ENCODE measurements at places on chromosomes 12 and 14. TPM values are rescaled to one million over a fixed set of nuclear protein-coding genes. Genes with fewer than 3 reads are reported as not detected.

Gene GPR65
- not detected for total RNA-seq

Gene OR4K5
- not detected for total RNA-seq

Gene GNG2
- not detected for total RNA-seq

Gene PROX2
- total RNA-seq, result not detected

Gene GARIN6
- not detected for total RNA-seq

Gene LRP1-AS
- total RNA-seq, result not detected

Gene KLRD1
- total RNA-seq, result not detected

Gene NRL
- total RNA-seq, result not detected

Gene NKX2-1
- not detected for total RNA-seq

Gene VRTN
- total RNA-seq, result 0.03 TPM

Gene RND1
- 0.57 TPM for total RNA-seq

- no peak for DNase-seq
These were observed 7.9 kb upstream of the BBS10 start for GRCh38 chr12:76356071-76356470.

- no peak for DNase-seq
These were observed 23.5 kb upstream of the SMAGP start for GRCh38 chr12:51293696-51294095.

GRCh38 chr12:47408171-47408871, 297.5 kb downstream of the RPAP3 start:
- DNase-seq, result no peak

- DNase-seq, result no peak
These were observed 60.6 kb downstream of the ARL6IP4 start for GRCh38 chr12:123041042-123041531.

DNA sequence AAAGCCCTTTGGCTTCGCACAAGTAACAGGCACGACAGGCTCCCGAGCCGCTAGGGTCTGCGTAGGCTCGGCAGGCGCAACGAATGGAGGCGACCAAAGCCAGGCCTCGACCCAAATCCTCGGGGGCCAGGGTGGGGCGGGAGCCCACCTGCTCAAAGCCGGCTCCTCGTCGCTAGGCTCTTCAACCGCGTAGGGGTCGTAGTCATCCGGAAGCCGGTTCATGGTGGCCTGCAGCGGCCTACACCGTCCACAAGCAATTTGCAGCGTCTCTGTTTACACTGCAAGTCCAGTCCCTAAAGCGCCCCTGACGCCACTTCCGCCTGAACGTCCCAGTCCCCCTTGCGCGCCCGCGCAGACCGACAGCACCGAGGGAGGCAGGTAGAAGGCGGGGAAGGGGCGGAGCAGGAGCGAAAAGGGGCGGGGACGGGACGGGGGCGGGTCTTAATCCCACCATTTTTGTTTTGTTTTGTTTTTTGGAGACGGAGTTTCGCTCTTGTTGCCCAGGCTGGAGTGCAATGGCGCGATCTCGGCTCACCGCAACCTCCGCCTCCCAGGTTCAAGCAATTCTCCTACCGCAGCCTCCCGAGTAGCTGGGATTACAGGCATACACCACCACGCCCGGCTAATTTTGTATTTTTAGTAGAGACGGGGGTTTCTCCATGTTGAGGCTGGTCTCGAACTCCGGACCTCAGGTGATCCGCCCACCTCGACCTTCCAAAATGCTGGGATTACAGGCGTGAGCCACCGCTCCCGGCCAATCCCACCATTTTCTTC, at the start of gene EAPP:
Gene EAPP (minus strand): TSS at position 295 of the 774 bp plus-strand sequence. CDS start 73 bp downstream, at position 222.
- peak; percentile 87 for DNase-seq

- peak; percentile 34 for DNase-seq
These were observed 71.2 kb downstream of the TNFAIP2 start for GRCh38 chr14:103194256-103195045.

DNA sequence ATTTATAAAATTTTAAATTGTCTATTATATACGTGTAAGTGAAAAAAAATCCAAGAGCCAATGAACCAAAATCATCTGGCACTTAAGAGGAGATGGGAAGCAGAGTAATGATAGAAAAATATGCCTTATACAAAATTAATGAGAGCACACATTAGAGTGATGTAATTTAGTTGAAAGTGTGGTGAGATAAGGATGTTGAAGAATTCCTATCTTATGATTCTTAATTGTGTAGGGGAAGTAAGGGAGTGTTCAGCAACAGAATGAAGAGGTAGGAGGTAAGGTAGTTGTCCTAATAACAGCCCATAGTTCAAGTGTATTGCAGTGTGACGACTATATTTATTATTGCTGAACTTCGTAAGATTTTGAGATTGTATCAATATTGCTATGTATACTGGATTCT, 843.4 kb upstream of the FLRT2 start:
- no peak for DNase-seq

DNA sequence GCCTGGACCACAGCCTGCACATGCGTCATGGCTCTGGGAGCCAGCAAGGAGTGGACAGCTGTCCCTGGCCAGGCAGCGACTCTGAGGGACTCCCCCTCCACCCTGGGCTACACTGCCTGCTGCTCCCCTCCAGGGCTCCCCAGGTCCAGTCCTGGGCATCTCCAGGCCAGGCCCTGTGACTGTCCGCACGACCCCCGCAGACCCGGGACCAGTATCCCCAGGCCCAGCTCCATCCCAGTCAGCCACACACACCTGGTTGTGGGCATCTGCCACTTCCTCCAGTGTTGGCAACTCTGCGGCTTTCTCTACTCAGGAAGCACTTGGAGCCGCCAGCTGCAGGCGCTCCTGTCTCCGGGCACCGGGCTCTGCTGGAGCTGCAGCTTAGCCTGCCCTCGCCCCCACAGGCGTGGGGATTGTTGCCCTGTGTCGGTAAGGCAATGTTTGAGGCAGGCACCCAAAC, 2.4 kb downstream of the ULK1 start:
- no peak for DNase-seq

DNA sequence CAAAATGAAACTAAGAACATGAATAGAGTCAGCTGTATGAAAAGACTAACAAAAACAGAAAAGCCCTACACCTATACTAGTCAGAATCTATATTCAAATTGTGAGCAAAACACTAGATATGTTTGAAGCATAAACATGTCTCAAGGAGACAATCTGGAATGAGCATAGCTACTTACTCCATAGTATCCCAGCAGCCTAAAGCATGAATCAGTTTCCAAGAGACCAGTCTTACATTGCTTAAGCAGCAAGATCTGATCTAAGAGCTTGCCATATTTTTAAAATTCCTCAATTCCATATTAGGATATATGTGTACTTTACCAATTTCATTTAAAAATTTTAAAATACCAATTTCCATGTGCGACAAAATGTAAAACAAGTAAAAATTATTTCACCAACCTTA, 7.7 kb downstream of the CAPS2 start:
- no peak for DNase-seq

DNA sequence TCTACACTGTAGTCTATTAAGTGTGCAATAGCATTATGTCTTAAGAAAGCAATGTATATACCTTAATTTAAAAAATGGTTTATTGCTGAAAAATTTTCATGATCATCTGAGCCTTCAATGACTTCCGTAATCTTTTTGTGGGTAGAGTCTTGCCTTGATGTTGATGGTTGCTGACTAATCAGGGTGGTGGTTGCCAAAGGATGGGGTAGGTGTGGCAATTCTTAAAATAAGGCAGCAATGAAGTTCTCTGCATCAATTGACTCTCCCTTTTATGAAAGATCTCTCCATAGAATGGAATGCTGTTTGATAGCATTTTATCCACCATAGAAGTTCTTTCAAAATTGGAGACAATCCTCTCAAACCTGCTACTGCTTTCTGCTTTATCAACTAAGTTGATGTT, 41.1 kb downstream of the BBS10 start:
- no peak for DNase-seq

DNA sequence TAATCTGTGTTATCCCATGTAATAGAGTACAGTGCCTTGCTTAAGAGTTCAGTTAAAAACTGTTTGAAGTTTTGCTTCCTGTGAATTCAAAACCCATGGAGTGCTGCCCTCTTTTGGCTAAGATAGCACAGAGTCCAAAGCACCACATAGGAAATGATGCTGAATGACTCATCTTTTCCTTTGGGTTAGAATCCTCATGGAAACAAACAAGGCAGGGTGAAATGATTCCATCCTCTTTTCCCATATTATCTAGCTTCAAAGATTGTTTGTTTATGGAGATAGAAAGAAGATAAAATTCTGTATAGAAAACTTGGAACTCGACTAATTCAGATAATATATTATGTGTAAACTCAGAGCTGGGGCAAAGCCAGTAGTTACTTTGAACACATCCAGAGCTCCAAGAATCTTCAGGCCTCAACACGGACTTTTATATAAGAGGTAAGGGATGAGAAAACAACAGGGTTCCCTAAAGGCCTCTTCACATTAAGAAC, 87.4 kb downstream of the OTOGL start:
- peak; percentile 88 for DNase-seq

DNA sequence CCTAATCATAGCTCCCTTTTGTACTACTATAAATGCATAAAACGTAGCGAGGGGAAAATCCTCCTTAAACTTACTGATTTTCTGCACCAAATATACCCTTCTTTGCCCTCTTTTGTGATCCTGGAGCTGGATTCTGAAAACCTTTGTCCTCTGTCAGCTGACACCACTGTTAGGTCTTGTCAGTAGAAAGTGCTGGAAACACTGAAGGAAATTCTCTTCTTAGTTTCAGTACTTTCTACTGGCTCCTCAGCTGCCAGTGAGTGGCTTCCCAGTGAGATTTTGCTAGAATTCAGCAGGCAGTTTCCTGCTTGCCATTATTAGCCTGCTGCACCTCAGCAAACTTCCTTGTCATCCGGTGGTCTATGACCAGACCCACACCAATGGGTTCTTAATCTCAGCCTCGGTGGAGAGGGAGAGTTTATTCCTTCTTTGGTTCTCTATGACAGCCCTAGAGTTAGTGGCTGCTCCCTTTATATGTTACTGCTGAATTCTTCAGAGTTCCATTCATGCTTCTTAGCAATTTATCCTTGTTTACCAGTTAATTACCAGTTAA, 476.2 kb downstream of the FSCB start:
- no peak for DNase-seq

DNA sequence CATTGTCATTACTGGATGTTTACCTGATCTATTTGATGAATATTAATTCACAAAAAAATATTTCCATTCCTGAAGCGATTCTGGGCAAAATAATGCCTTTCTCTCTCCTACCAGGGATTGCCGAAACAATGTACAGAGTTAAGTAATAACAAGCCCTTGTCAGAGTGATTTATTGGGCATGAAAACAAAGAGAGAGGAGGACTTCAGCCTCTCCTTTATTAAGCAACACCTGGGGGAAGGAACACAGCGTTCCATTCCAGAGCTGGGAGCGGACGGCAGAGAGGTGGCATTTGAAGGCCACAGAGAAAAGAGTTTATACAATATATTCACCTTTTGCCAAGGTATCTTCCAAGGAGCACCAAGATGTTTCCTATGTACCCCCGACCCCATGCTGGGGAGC, 165.8 kb downstream of the KSR2 start:
- no peak for DNase-seq

DNA sequence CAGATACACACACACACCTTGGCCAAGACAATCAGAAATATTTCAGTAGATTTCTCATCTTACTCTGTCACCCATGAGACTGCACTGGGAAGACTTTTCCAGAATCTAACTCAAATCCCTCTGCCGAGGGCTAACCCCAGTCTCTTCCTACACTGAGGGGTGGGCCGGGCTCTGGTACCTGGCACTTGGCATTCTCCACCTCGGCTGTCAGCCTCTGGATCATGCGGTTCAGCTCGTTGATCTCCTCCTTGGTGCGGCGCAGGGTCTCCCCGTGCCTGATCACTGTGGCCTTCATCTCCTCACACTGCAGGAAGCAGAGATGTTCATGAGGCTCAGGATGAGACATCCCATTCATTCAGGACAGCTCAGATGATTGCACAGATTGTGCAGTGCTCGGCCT, 4.9 kb downstream of the KRT83 start:
- DNase-seq, result no peak

DNA sequence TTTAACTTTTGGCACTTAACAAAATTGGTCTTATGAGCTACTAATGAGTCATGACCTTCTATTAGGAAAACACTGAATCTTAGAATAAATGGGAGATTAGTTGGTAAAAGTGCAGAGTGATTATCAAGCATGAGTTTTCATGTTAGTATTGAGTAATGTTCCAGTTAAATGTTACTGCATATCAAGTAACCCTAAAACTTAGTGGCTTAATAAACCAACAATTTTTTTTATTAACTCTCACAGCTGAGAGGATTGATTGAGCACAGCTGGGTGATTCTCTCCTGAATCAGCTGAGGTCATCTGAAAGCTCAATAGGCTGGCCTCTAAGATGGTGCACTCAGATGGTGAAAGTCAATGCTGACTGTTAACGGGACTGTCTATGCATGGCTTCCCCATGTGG, 248.6 kb downstream of the BCL11B start:
- no peak for DNase-seq

DNA sequence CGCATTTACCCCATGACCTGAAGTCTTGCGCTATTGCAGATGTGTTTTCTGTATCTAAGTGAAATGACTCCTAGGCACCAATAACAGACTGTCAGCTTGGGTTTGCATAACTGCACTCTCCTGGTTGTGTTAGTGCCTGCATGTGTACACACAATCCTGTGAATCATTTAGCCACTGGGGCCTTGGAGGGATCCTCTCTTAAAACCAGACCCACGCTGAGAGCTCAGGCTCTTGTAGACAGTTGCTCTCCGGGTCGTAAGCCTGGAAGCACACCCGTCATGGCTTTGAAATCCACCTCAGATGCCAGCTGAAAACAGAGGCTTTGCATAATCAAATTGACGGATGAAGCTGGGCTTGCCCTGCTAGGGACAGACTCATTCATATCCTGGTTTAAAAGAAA, 79.2 kb upstream of the RBM19 start:
- no peak for DNase-seq

DNA sequence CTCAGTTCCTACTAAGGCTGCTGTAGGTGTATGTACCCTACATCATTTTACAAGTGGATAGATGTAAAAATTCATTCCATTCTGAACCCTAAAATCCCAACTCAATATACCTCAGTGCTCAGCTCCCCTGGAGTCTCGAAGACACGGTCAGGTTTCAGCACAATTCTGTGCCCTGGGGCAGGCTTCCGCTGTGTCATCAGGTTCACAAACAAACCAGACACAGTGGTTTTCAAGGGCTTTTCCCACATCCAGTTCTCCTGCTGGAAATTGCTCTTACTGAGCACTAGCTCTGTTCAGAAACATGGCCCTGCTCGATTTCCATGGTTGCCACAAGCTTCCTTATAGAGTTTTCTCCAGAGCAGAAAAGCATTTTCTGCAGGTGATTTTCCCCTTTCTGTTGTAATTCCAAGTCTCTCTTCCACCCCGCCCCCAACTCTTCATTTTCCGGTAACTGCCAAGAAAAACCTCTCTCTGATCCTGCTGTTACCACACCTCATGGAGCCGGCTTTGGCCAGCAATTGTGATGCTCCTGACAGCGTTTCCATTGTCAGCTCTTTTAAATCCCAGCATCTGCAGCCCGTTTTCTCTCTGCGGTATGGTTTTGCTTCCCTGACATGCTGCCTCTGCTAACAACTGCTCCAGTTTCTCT, 483.0 kb upstream of the CCDC196 start:
- DNase-seq, result no peak

- DNase-seq, result no peak
These were observed 58.7 kb downstream of the GNS start for GRCh38 chr12:64700532-64700931.

DNA sequence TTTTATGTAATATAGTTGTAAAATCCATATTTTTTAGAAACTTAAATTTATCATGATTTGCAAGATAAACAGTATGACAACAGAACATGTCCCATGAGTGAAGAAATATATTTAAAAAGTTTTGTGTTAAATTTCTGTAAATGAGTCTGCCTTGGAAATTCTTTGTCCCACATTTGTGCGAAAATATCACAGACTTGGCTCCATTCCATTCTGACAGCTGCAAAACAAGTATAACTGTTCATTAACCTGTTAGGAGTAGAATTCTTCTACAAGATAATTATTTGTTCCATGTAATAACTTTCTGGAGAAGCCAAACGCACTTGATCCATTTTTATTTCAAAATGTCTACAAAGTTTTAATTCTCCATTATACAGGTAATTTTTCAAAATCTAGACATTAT, 37.9 kb downstream of the MDM1 start:
- DNase-seq, result no peak

Data from Caki2 (cell line).